Stimulated activated naive CD8-positive, alpha-beta T cell treated with anti-CD3 and anti-CD28 coated beads, Interleukin-15, Interleukin-2, amounts not matched to agents 100 U/mL and 50 U/mL, for 24 hours (primary cell): ENCODE measurements at places on chromosomes 3 and 15.

GRCh38 chr15:99212406-99212805 lies 37.0 kb downstream of the TTC23 start:
- no peak for DNase-seq

- DNase-seq = peak; percentile 24
Observed at GRCh38 chr3:127374086-127375010, 86.5 kb upstream of the PRR20G start.

DNA sequence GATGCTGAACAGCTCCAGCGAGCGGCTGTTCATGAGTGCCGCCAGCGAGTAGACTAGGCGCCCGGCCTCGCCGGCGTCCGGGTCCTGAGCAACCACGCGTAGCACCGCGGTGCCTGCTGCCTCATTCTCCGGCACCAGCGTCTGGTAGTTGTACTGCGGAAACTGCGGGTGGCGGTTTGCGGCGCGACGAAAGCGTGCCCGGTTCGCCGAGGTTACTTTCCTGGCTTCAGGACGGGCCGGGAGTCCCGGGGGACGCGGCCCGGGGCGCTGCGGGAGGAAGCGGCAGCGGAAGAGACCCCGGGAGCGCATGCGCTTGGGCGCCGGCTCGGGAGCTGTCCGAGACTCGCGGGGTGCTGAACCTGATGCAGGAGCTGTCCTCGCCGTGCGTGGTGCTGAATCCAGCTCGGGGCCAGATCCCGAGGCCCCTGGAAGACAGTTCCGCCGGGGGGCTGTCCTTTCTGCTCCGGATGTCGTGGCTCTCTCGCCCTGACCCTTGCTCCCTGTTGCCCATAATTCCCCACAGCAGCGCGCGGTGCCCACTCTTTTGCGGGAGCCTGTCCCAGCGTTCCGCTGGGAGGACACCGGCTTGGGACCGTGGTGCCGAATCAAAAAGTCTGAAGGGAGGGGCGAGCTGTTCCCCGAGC lies 1.1 kb downstream of the CELSR3 start:
- DNase-seq = peak; percentile 79

- no peak for DNase-seq
Observed at GRCh38 chr15:41396111-41396510, 6.2 kb downstream of the NDUFAF1 start.

GRCh38 chr3:23659274-23659673 lies 146.5 kb upstream of the UBE2E1 start:
- DNase-seq = no peak
